ENCODE measurements at places on chromosomes 3 and 15.

DNA sequence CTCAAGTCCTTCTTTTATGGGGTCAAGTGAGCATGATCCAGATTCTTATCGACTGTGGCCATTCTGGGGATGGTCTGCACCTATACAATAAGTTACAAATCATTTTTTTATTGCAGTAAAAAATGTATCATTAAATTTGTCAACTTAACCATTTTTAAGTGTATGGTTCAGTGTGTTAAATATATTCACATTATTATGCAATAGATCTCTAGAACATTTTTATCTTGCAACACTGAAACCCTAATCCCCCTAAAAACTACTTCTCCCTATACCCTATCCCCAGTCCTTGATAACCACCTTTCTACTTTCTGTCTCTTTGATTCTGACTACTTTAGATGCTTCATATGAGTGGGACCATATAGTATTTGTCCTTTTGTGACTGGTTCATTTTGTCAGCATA, 10.4 kb upstream of the BOC start:
- DNase-seq = no peak

DNA sequence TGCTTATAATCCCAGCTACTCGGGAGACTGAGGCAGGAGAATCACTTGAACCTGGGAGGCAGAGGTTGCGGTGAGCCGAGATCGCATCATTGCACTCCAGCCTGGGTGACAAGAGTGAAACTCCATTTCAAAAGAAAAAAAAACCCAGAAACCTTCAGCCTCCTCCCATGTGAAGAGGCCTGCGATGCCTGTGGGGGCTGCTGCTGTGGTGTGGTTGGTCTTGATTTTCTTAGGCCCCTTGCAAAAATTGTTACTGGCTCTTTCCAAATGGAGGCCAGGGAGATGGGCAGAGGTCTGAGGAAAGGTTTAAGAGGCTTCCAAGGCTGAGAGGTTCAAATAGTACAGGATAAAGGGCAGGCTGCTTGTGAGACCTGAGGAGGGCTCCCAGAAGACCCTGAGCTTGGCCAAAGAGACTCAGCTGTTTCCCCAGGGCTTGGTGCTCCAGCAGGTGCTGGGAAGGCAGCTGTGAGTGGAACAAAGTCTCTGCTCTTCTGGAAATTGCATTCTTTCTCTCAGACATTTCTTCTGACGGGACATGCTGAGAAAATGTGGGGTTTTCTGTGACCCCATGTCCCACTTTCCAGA, 18.4 kb downstream of the GCSAM start:
- no peak for DNase-seq

DNA sequence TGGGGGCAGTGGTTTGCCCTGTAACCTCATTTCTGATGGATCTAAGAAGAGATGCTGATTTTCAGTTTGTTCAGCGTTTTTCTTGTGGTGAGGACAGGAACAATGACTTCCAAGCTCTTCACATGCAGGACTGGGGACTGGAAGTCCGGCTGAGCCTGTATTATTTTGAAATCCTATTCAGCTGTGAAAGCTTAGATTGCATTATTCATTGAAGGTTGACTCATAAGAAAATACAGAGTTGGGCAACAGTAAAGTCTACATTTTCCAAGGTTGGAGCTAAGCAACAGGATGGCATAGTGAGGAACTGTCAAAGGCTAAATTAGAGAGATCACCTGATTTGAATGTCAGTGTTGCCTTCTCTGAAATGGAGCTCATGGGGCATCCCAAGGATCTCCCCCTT, 230.9 kb upstream of the FEZF2 start:
- peak; percentile 34 for DNase-seq

DNA sequence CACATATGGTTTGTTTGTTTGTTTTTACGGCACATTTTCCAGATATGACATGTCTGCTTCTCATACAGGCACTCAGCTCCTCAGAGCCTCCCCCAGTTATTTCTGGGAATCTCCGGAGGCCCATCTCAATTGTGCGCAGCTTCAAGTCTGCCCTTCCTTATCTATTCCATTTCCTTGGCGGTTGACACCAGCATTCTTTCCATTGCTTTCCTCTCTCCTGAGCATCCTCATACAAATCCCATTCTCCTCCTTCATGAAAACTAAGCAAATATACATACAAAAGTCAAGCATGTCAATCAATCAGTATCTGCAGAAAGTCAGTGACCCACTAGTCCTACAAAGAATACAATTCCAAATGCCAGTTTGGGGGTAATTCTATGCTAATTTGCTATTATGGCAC, 166.7 kb downstream of the SQOR start:
- no peak for DNase-seq

DNA sequence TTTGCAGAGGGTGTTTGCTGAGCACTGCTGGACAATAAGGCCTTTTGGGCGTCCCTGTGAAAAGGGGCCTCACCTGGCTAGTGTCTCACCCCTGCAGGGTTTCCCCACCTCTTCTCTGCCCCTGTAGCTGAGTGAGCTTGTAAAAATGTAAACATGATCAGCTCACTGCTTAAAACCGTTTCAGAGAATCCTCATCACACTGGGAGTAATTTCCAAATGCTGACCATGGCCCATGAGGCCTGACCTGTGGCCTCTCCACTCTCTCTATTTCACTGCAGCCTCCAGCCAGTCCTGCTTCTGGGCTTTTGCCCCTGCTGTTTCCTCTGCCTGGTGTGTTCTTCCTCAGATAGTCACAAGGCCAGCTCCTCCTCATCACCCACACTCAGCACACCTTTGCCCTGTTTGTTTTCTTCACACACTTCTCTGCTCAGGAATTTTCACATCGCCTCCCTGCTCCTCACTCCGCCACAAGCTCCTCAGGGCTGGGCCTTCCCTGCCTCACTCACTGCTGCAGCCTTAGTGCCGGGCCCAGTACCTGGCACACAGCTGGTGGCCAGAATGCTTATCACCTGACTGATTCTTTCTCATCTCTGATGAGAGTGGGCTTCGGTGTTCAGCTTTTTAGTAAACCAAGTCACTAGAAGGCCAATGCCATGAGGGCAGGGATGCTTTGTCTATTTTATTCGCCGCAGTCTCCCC, 79.3 kb upstream of the SEC13 start:
- DNase-seq = no peak

GRCh38 chr3:52532838-52533622, 627 bp downstream of the NT5DC2 start:
- DNase-seq = peak; percentile 58

GRCh38 chr3:129052675-129053074, 7.9 kb upstream of the GP9 start:
- DNase-seq = no peak
